ENCODE measurements at places on chromosomes 16 and 17. TPM values are rescaled to one million over a fixed set of nuclear protein-coding genes. Genes with fewer than 3 reads are reported as not detected.
A peak's percentile ranks its signal among the peaks of the same experiment; 100 is the strongest.

The AARS1 gene
- total RNA-seq: 84.8 TPM

DNA sequence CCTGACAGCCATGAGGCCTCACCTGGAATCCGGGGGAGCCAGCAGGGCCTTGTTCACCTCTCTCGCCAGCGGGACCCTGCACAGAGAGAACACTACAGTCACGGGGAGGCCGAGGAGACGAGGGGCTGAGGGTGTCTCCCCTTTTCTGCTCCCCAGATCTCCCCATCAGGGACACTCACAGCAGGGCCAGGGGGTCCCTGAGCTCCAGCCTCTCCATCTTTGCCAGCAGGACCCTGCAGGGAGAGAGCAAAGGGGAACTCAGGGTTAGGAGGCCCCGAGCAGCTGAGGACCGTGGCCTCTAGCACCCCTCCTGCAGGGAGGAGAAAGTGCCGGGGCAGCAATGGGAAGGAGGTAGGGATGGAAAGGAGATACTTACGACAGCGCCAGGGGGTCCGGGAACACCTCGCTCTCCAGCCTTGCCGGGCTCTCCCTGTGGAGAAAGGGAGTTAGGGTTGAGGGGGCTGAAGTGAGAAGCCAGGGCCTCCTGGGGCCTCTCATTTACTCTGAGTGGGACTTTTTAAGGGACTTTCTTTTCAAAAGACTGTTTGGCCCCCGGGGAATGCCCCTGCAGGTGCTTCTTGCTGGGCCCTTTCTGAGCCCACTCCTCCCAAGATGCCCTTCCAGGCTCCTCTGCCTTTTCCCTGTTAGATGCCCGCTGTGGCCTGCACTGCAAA is 8.7 kb downstream of the COL1A1 start:
- no peak for DNase-seq

The ACAP1 gene
- total RNA-seq: 0.89 TPM

GRCh38 chr16:27386674-27387073 is 15.3 kb upstream of the IL21R start:
- DNase-seq: no peak

DNA sequence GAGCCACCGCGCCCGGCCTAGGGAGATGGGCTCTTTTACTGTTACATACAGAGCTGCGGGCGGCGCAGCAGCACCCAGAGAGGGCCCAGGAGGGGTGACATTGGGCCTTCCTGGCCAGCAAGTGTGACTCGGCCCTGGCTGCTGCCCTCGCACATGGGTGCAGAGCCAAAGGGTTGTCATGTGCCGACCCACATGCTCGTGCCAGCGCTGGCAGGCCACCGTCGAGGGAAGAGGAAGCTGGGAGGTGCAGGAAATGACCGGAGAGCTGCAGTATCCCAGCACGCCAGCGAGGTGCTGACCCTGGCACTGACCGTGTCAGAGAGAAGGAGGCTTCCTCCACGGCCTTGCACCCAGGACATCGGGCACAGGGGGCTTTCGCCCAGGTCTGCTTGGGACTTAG is 8.0 kb downstream of the ENDOV start:
- peak; percentile 15 for DNase-seq

The TBC1D3K gene
- total RNA-seq: not detected

The PPY gene
- not detected for total RNA-seq

The MT4 gene
- total RNA-seq: not detected

DNA sequence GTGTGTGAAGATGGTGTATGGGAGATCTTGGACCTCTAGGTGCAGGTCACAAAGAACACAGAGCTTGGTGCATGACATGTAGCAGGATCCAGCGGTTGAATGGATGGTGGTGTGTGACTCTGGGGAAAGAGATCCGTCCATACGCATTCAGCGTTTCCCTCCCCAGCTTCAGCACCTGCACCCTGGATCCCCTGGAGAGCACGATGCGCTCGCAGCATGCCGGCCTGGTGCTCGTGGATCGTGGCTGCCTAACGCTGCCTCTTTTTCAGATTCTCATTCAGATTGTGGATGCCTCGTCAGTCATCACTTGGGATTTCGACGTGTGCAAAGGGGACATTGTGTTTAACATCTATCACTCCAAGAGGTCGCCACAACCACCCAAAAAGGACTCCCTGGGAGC is 70.9 kb downstream of the SEC14L1 start:
- no peak for DNase-seq

DNA sequence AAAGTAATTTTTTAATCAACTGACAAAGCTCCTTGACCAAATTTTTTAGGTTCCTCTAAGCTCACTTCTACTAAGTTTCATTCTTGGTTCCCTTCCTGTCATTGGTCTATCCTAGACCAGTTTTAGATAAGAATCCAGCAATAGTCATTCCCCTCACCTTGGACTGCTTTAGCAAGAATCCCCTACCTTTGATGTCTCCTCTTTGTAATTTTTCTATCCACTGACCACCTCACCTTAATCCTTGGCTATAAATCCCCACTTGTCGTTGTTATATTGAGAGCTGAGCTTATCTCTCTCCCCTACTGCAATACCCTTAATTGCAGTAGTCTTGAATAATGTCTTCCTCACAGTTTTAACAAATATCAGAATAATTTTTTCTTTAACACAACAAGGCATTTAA is 107.2 kb downstream of the USP32 start:
- DNase-seq: no peak

The GRB2 gene
- 65.8 TPM for total RNA-seq

DNA sequence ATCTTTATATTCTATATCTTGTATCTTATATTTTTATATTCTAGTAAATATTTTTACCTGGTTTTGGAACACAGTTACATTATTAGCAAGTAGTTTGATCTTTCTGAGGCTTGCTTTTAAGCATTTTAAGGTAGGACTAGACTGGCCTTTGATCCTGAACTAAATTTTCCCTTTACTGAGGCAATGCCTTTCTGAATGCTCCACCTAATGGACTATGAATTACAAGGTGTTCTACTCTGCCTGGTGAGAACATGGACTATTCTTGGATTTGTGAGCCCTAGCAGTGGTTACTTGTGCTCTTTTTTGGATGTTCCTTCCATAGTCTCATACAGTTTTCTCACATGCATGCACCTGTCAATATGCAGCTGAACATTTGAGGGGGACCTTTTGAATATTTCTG is 32.5 kb upstream of the SMIM36 start:
- DNase-seq: no peak

The HOXB8 gene
- total RNA-seq: not detected

DNA sequence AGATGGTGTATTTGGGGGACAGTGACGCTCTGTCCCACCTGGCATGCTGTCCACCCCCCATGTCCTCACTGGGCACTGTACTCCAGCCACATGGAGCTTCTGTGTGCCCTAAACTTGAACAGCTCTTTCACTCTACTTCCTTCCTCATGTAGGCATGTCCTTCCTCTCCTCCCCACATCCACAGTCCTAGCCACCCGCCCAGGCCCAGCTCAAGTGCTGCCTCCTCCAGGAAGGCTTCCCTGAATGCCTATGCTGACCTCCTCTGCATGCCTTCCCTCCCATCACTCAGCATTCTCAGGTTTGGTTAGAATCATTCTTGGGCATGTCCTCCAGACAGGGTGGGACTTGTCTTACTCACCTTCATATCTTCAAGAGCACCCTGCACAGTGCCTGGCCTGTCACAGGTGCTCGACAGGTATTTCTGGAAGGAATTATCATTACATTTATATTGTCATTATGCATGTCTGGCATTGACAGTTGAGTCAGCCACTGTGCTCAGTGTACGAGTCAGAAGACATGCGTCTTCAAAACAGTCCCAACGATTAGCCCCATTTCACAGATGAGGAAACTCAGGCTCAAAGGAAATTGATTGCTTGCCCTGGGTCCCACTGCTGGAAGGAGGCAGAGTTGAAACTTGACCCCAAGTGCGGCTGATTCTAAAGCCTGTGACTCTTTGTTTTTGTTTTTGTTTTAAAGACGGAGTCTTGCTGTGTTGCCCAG is 42.1 kb upstream of the TOB1 start:
- no peak for DNase-seq

GRCh38 chr16:62700426-62701294 is 664.4 kb upstream of the CDH8 start:
- DNase-seq: no peak

- no peak for DNase-seq
Observed at GRCh38 chr17:32259586-32259985, 6.0 kb upstream of the RHBDL3 start.

The GRAPL gene
- total RNA-seq: 1.3 TPM

The ABCA3 gene
- 66.7 TPM for total RNA-seq

GRCh38 chr16:26857371-26857770 is 209.4 kb upstream of the C16orf82 start:
- no peak for DNase-seq

DNA sequence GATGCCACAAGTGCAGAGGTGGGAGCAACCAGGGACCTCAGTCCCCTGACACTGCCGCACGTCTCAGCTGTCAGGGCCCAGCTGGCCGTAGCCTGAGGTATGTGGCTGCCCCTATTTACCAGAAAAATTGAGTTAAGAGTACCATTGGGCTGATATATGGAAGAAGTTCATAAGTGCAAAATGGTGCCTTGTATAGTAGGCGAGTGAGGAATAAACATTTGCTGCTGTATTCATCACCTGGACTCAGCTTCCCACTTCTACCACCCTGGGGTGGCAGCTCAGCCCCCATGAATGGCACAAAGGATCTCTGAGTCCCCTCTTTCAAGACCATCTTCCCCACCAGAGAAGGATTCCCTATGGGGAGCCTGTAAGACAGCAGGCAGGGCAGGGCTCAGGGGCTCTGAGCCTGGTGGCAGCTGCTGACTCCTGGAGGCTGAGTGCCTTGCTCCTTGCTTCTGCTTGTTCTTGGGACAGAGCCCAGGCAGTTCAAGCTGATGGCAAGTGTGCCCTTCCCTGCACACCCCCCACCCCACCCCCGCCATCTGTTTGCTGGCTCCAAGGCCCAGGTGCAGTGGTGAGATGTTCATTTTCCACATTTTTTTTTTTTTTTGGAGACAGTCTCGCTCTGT is 29.0 kb downstream of the TRPV2 start:
- peak; percentile 84 for DNase-seq

- DNase-seq: no peak
Observed at GRCh38 chr16:56324406-56324805, 100.9 kb downstream of the AMFR start.

DNA sequence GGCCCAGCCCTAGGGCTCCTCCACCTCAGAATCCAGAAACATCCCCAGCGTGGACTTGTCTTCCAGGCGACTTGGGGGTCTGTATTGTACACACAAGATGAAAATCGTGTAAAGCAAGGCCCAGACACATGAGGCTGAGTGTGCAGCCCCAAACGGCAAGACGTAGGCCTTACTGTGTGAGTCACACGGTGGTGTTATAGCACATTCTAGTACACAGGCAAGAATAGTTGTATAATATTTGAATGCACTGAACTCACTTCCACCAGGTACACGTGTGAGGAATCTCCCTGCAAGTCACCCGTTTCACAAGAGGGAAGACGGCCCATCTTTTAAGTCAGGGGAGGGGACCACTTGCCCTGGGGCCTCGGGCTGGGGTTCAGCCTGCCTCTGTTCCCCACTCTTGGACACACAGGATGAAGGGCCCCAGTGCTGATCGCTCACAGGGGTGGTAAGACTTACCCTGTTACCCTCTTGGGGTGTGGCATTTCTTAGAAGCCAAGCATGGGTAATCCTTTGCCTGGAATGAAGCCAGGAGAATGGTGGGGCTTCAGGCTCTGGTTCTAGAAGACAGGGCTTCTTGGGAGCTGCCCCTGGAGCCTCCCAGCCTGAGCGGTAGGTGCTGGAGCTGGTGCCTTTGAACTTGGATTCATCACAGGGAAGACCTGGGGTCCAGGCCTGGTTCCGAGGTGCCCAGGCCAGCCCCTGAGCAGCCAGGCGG is 71.3 kb downstream of the SREBF1 start:
- DNase-seq: no peak

The CHST5 gene
- total RNA-seq: 0.50 TPM

The CSF3 gene
- total RNA-seq: not detected

DNA sequence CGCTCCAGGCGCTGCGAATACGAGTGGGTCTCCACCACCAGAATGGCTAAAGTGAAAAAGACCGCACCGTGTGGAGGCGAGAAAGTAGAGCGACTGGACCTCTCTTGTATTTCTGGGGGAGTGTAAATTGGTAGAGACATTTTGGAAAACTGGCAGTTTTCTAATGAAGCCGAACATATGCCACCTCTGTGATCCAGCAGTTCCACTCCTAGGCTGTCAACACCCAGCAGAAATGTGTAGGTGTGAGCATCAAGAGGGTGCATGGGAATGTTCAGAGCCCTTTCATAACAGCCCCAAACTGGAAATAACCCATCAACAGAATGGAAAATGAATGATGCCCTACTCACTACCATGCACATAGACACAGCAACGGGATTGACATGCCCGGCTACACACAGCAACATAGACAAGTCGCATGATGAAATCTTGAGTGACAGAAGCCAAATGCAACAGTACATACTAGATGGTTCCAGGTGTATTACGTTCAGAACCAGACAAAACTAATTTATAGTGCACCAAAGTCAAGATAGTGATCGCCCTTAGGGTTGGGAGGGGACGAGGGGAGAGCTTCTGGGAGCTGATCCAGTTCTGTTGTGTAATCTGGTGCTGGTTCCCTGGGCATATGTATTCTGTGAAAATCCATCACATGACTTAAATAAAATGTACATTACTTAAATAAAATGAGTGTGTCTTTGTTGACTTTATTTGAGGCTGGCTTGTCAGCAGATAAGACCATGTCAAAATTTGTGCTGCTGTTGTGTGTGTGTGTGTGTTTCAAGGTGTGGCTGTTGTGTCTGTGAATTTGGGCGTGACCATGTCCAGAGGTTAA is 877 bp upstream of the BCL7C start:
- DNase-seq: no peak

GRCh38 chr17:45087504-45087975 is 26.4 kb downstream of the NMT1 start:
- DNase-seq: peak; percentile 88

GRCh38 chr16:588639-588888 is 1.3 kb upstream of the RAB40C start:
- DNase-seq: peak; percentile 61

The PCTP gene
- 14.4 TPM for total RNA-seq

DNA sequence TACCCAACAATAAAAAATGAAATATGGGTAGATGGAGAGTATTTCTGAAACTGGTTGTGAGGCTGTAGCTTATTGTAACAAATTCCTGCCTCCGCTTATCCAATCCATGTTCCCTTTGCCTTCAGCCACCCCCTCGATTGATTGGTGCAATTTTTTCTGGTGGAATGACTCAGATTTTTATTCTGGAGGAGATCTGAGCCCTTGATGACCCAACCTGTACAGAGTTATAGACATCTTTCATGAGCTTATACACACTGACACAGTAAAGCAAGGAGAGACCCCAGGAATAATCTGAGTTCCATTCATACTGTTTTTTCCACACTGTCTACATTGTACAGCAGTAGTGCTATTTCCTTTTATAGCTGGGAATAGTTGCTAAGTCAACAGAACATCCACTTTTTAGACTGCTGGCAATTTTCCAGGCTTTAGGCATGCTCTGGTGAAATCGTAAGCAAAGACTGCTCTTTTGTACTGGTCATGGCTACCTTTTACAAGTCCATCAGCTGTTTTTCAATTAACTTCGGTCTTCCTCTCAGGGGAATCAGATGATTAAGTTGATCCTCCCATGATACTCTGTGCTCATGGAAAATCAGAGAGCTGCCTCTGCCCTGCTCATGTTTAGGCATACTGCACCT is 30.1 kb downstream of the CCL4 start:
- DNase-seq: peak; percentile 45

- no peak for DNase-seq
Observed at GRCh38 chr16:56272583-56272894, 81.2 kb downstream of the GNAO1 start.

The GRAP gene
- 6.3 TPM for total RNA-seq
